ENCODE measurements at places on chromosomes 2 and 18. TPM values are rescaled to one million over a fixed set of nuclear protein-coding genes. Genes with fewer than 3 reads are reported as not detected.

- no peak for DNase-seq
These were observed 568.3 kb upstream of the MEX3C start for GRCh38 chr18:51765606-51766360.

DNA sequence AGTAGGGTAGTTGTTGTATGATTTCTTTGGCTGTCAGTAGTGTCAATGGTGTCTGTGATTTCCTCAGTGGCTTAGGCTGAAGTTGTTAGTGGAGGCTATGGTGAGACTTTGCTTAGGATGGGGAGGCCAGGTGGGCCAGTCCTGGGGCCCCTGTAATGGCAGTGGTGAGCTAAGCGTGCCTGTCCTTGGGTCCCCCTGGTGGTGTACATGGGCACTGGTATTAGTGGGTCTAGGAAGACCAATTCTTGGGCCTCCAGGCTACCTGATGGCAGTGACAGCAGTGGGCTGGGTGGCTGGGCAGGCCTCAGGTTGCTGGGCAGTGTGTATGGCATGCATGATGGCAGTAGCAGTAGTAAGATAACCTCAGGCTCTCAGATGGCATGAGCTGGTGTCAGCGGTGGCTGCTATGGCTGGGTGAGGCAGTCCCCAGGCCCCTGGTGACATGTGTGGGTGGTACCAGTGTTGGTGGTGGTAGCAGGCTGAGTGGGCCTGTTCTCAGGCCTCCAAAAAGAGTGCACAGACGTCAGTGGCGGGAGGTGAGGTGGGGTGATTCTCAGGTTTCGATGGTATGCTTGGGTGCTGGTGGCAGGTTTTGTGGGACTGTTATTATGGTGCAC, 103.2 kb downstream of the KLHL14 start:
- DNase-seq = no peak

The RGPD8 gene
- total RNA-seq = 16.1 TPM

GRCh38 chr2:190655570-190655969, 6.7 kb downstream of the NAB1 start:
- DNase-seq = no peak

The IL18R1 gene
- 61.9 TPM for total RNA-seq

- DNase-seq = no peak
These were observed 149.8 kb downstream of the VWC2L start for GRCh38 chr2:214560618-214561190.

DNA sequence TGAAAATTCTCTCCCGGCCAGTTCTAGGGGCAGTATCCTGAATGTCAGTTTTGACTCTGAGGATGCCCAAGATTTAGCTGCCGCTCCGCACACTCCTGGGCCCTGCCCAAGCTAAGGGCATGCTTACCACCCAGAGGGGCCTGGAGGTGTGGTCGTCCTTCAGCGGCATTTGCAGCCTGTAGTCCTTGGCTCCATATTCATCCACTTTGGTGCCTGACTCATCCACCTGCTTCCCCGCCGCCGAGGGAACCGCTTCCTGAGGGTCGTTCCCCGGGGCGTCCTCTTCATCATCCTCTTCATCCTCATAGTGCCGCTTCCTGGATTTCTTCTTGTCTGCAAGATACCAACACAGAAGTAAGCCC, 577 bp downstream of the ERCC3 start:
- no peak for DNase-seq

The MALT1 gene
- total RNA-seq = 23.9 TPM

The PARD6G gene
- total RNA-seq = 0.23 TPM

DNA sequence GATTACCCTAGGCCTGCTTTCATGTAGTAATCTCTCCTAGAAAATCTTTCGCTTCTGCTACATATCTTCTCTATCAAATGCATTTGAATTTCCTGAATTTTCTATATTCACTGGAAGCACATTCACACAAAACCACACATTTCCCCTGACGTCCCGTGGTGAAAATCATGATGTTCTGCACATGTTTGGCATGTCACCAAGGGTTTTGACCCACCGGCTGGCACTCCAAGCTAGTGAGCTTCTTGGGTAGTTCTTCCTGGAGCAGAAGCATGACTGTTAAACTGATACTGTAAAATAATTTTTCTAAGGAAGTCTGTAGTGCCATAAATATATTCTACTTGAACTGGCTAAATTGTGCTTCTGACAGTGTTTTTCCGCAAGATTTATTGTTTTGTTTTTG, 510.1 kb upstream of the SLC8A1 start:
- no peak for DNase-seq

- no peak for DNase-seq
These were observed 3.7 kb upstream of the AFF3 start for GRCh38 chr2:100145893-100146656.

GRCh38 chr2:162992828-162993227, 154.3 kb upstream of the KCNH7 start:
- no peak for DNase-seq
